ENCODE measurements at places on chromosomes 5 and 9. TPM values are rescaled to one million over a fixed set of nuclear protein-coding genes. Genes with fewer than 3 reads are reported as not detected.

TGFBI gene
- total RNA-seq = 115 TPM

DNA sequence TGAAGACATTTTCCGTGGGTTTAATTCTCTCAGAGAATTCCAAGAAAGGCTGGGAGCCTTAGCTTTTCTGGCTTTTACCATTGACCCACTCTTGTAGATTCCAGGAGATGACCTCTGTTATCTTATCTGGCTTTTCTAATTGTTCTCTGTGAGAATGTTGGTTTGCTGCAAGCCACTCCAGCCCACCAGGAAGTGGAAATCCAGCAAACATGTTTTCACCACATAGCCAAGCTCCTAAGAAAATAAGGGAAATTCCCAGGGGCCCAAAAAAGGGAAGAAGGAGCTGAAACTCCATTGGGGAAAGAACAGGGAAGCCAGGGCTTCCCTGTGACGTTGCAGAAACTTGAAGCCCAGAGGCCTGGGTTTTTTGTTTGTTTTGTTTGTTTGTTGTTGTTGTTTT is 19.7 kb downstream of the GPR107 start:
- peaks cover 22% of the 10 kb centered on the region for H3K4me1 ChIP-seq
- no peak overlapping the region for H3K4me3 ChIP-seq
- no peaks in the 10 kb centered on the region for H3K27me3 ChIP-seq
- DNase-seq = no peak
- peaks cover 19% of the 10 kb centered on the region for H3K36me3 ChIP-seq
- H3K27ac ChIP-seq = peak overlapping the region; percentile 54

GRCh38 chr5:16558984-16559629 is 57.7 kb downstream of the RETREG1 start:
- H3K36me3 ChIP-seq = no peaks in the 10 kb centered on the region
- no peak overlapping the region for H3K27ac ChIP-seq
- H3K4me1 ChIP-seq = no peaks in the 10 kb centered on the region
- H3K4me3 ChIP-seq = no peak overlapping the region

GRCh38 chr9:137007816-137008270 is 11.5 kb upstream of the CLIC3 start:
- H3K36me3 ChIP-seq = peaks cover 3% of the 10 kb centered on the region
- H3K27ac ChIP-seq = no peak overlapping the region
- no peaks in the 10 kb centered on the region for H3K27me3 ChIP-seq
- no peaks in the 10 kb centered on the region for H3K4me1 ChIP-seq
- DNase-seq = no peak

DNA sequence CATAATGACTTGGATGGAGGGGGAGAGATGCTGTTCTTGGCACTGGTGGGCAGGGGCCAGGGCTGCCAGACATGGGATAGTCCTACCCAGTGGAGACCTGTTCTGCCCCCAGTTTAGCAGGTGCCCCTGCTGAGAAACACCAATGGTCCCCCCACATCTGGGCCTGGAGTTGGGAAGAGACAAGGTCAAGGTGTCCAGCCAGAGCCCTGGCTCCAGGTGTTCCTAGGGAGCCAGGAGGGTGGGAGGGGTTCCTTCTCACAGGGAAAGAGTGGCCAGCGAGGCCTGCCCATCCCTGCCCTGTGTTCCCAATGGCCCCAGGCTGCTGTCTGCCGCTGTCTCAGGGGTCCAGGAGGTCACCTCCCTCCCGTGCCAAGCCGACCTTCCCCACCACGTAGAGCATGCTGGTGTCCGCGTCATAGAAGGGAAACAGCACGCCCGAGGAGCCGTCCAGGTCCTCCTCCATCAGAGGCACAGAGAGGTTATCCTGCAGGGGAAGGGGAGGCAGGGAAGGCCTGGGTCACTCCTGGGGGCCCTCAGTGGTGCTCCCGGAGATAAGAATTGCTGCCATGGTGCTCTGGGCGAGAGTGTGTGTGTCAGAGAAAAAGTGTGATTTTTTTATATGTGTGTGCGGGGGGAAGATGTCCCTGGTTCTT is 11.7 kb upstream of the TRIM14 start:
- H3K36me3 ChIP-seq = no peaks in the 10 kb centered on the region
- H3K27ac ChIP-seq = no peak overlapping the region

DNA sequence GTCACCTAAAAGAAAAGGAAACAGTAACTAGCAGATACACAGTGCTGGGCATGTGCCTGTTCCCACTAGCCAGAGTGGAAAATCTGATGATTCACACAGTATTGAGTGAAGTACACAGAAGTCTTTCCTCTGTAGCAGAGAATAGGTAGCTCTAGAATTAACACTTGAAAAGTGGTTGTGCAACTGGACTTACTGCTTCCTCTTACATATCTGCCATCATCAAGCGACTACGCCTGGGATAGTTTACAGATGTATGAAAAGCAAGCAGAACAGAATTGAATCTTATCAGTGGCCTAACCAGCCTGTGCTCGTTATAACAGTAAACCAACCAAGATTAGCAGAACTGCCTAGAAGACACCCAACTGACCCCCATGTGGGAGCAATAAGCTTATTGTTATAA is 130.6 kb downstream of the DTWD2 start:
- no peak overlapping the region for H3K4me3 ChIP-seq
- H3K4me1 ChIP-seq = no peaks in the 10 kb centered on the region
- H3K27ac ChIP-seq = no peak overlapping the region
- H3K36me3 ChIP-seq = no peaks in the 10 kb centered on the region
- H3K27me3 ChIP-seq = no peaks in the 10 kb centered on the region

GRCh38 chr5:39020458-39020857 is 53.7 kb downstream of the RICTOR start:
- no peak overlapping the region for H3K4me3 ChIP-seq
- peaks cover 26% of the 10 kb centered on the region for H3K4me1 ChIP-seq
- DNase-seq = no peak
- no peak overlapping the region for H3K27ac ChIP-seq
- no peaks in the 10 kb centered on the region for H3K36me3 ChIP-seq

DNA sequence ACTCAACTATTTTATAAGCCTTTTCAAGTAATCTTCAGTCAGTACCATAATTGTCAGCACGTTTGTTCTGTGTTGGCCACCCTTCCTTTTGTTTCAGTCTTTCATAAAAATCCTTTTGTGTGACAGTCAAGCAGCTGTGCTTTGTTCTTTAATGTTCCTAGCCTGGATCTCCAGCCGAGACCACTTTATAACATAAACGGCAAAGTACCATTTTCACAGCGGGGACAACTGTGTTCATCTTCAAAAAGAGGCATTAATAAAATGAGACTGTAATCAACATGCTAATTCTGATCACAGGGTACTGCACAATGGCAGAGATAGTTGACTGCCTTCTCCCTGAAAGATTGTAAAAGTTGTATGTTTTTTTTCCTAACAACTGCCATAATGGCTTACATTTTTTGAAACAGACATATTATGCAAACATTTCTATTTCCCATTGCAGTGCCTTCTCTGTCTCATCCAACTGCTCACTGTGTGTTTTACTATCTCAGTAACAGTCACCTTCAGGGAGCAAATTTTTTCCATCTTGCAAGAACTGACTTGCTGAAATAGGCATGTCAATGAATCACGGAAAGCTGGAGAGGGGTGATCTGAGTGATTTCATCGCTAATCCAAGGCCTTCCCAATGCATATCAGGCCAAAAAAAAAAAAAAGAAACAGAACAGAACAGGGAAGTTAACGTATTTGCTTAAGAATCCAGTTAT is 828.5 kb upstream of the DMAC1 start:
- no peaks in the 10 kb centered on the region for H3K4me1 ChIP-seq
- peaks cover 36% of the 10 kb centered on the region for H3K27me3 ChIP-seq
- H3K4me3 ChIP-seq = no peak overlapping the region
- DNase-seq = no peak
- no peak overlapping the region for H3K27ac ChIP-seq

- no peak overlapping the region for H3K27ac ChIP-seq
- no peak overlapping the region for H3K4me3 ChIP-seq
- H3K36me3 ChIP-seq = no peaks in the 10 kb centered on the region
- no peaks in the 10 kb centered on the region for H3K27me3 ChIP-seq
- no peak for DNase-seq
- H3K4me1 ChIP-seq = no peaks in the 10 kb centered on the region
Observed at GRCh38 chr5:29277642-29278041, 1915.8 kb upstream of the CDH6 start.

- H3K27me3 ChIP-seq = no peaks in the 10 kb centered on the region
- no peak overlapping the region for H3K4me3 ChIP-seq
- H3K4me1 ChIP-seq = no peaks in the 10 kb centered on the region
- DNase-seq = no peak
- H3K27ac ChIP-seq = no peak overlapping the region
Observed at GRCh38 chr9:30382271-30382670, 2002.2 kb upstream of the ACO1 start.

GRCh38 chr9:90162819-90163218 is 479.8 kb downstream of the DIRAS2 start:
- H3K36me3 ChIP-seq = no peaks in the 10 kb centered on the region
- no peaks in the 10 kb centered on the region for H3K4me1 ChIP-seq
- no peak overlapping the region for H3K4me3 ChIP-seq
- H3K27ac ChIP-seq = no peak overlapping the region
- no peak for DNase-seq

DNA sequence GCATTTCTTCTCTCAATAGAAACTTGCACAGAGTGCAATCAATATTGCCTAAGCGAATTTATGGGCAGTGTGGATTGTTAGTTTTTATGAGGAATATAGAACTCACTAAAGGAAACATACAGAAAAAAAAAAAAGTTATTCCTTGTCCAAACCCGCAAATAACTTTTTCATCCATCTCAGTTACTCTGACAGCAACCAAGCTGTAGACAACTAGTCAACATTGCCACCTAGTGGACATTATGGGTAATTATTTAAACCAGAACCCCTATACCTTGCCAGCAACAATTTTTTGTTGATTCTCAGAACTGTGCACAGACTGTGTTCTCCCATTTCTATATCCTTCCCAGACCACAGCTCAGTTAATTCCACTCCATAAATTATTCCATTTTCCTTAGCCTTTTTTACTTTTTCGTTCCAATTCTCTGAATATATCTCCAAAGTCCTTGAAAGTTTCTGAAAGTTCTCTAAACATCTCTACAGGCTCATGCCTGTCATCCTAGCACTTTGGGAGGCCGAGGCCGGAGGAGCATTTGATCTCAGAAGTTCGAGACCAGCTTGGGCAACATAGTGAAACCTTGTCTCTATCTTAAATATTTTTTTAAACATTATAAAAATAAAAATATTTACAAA is 2.6 kb upstream of the AFAP1L1 start:
- no peaks in the 10 kb centered on the region for H3K36me3 ChIP-seq
- peaks cover 39% of the 10 kb centered on the region for H3K27me3 ChIP-seq
- H3K4me1 ChIP-seq = no peaks in the 10 kb centered on the region
- no peak overlapping the region for H3K27ac ChIP-seq
- peak; percentile 68 for DNase-seq
- no peak overlapping the region for H3K4me3 ChIP-seq

GRCh38 chr9:77601476-77602099 is 46.5 kb downstream of the GNA14 start:
- no peak overlapping the region for H3K27ac ChIP-seq
- H3K36me3 ChIP-seq = no peaks in the 10 kb centered on the region
- peak; percentile 41 for DNase-seq
- no peak overlapping the region for H3K4me3 ChIP-seq
- H3K4me1 ChIP-seq = peaks cover 45% of the 10 kb centered on the region
- H3K27me3 ChIP-seq = no peaks in the 10 kb centered on the region

SLC34A3 gene
- not detected for total RNA-seq

- H3K27ac ChIP-seq = peak overlapping the region; percentile 8
- peaks cover 8% of the 10 kb centered on the region for H3K4me1 ChIP-seq
- no peaks in the 10 kb centered on the region for H3K27me3 ChIP-seq
- no peak for DNase-seq
- no peak overlapping the region for H3K4me3 ChIP-seq
Observed at GRCh38 chr5:180816608-180817534, 14.3 kb upstream of the MGAT1 start.

- no peak overlapping the region for H3K4me3 ChIP-seq
- H3K36me3 ChIP-seq = no peaks in the 10 kb centered on the region
- H3K27ac ChIP-seq = no peak overlapping the region
- peaks cover 21% of the 10 kb centered on the region for H3K27me3 ChIP-seq
Observed at GRCh38 chr9:68872026-68872501, 141.8 kb downstream of the PRKACG start.

- peaks cover 42% of the 10 kb centered on the region for H3K27me3 ChIP-seq
- H3K27ac ChIP-seq = no peak overlapping the region
- no peak for DNase-seq
- no peak overlapping the region for H3K4me3 ChIP-seq
- no peaks in the 10 kb centered on the region for H3K36me3 ChIP-seq
- H3K4me1 ChIP-seq = no peaks in the 10 kb centered on the region
Observed at GRCh38 chr9:7607421-7607820, 192.2 kb downstream of the DMAC1 start.

DNA sequence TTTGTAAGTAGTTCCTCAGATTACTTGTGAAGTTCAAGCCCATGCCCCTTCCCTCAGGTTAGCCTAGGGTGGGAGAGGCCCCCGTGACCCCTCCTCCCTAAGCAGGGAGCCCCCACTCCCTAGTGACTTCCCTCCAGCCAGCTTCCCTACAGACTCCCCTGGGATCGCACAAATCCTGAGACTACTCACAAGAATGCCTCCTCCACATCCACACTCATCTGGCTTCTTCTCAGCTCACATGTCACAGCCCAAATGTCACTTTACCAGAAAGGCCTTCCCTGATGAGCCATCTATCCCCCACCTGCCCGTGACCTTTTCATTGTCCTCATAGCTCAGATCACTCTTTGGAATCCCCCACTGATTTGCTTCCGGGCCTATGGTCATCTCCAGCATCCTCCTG is 96.7 kb upstream of the ARAP3 start:
- no peaks in the 10 kb centered on the region for H3K36me3 ChIP-seq
- H3K4me3 ChIP-seq = no peak overlapping the region
- H3K27ac ChIP-seq = peak overlapping the region; percentile 22
- peak; percentile 31 for DNase-seq

GRCh38 chr9:136054798-136055714 is 40.0 kb downstream of the NACC2 start:
- no peaks in the 10 kb centered on the region for H3K27me3 ChIP-seq
- no peak for DNase-seq
- H3K4me1 ChIP-seq = peaks cover 83% of the 10 kb centered on the region
- H3K4me3 ChIP-seq = no peak overlapping the region
- peak overlapping the region; percentile 22 for H3K27ac ChIP-seq

DNA sequence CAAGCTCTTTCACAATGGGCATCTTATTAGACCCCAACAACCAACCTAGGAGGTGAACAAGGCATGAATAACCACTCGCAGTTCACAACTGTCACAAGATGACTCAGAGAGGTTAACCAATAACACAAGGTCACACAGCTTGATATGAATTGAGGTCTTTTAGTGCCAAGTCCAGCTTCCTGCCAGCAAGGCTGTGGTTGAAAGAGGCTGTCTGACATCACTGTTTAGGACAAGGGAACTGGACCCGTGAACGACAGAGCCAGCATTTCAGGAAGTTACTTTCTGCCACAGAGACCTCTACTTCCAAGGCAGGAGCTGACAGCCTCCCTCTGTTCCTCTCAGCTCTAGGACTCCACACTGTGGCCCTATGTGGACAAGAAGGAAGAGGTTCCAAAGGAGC is 53.4 kb upstream of the ALDH1B1 start:
- DNase-seq = no peak
- H3K36me3 ChIP-seq = no peaks in the 10 kb centered on the region
- H3K27ac ChIP-seq = no peak overlapping the region
- H3K4me1 ChIP-seq = no peaks in the 10 kb centered on the region
- no peak overlapping the region for H3K4me3 ChIP-seq

Data from A673 (cell line).